ENCODE measurements at places on chromosomes 13 and 19.

- DNase-seq: peak; percentile 87
Observed at GRCh38 chr19:42207767-42208271, 9.7 kb downstream of the DEDD2 start.

GRCh38 chr13:77740931-77741596 lies 43.6 kb downstream of the SLAIN1 start:
- no peak for DNase-seq

- peak; percentile 18 for DNase-seq
Observed at GRCh38 chr13:44188257-44188656, 185.4 kb upstream of the SERP2 start.

- DNase-seq: peak; percentile 68
Observed at GRCh38 chr13:40589285-40590109, 76.9 kb downstream of the FOXO1 start.

DNA sequence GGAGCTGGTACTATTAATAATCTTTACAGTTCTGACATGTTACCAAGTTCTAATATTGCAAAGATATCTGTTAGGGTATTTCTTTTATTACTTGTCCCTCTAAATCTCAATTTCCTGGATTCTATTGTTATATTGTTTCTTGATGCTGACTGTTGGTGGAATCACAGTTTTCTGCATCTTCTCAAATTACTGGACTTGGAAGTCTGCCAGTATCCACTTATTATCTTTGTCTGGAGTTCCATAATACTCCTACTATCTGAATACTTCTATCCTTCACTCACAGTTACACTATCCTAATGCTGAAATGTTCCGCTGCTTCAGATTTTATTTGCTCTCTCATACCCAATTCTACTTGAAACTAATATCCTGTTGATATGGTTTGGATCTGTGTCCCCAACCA lies 1985.7 kb upstream of the PRR20A start:
- DNase-seq: no peak

All from GM03348 (cell line).